ENCODE measurements at places on chromosomes 3 and 15. TPM values are rescaled to one million over a fixed set of nuclear protein-coding genes. Genes with fewer than 3 reads are reported as not detected.

- H3K4me1 ChIP-seq, result peaks cover 3% of the 10 kb centered on the region
- DNase-seq, result no peak
- no peaks in the 10 kb centered on the region for H3K36me3 ChIP-seq
- no peak overlapping the region for H3K4me3 ChIP-seq
Measured at GRCh38 chr15:35104526-35105147, 19.5 kb upstream of the NANOGP8 start.

GLDN gene
- 0.77 TPM for total RNA-seq

- DNase-seq, result no peak
- no peaks in the 10 kb centered on the region for H3K27me3 ChIP-seq
- H3K4me1 ChIP-seq, result peaks cover 11% of the 10 kb centered on the region
- H3K36me3 ChIP-seq, result peaks cover 11% of the 10 kb centered on the region
Measured at GRCh38 chr3:32113981-32114545, 7.6 kb downstream of the GPD1L start.

- H3K4me1 ChIP-seq, result no peaks in the 10 kb centered on the region
- DNase-seq, result no peak
- H3K36me3 ChIP-seq, result no peaks in the 10 kb centered on the region
- no peak overlapping the region for H3K4me3 ChIP-seq
Measured at GRCh38 chr15:95475067-95475466, 855.4 kb upstream of the NR2F2 start.

DNA sequence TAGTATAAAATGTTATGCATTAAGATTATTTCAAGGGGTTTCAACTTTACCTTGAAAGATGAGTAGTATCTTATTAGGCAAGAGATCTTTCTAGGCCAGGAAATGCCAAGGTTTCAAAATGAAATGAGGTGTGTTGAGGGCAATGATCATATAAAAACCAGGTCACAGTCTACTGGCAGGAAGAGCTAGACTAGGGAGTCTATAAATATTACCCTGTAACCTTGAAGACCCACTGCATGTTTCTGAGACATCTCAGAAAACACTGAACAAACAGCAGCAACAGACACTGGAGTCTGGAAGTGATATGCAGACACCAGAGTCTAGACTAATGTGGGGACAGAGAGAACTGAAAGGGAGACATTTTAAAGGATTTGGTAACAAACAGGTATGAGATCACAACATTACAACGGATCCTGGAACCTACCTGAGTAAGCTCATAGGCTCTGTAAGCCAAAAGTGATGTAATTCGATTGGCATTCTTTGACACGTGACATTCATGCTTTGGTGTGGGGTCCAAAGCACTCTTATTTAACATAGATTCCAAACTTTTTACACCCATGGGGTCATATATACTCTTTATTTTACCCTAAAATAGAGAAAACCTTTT, 15.0 kb downstream of the TASOR start:
- DNase-seq, result no peak
- H3K27me3 ChIP-seq, result no peaks in the 10 kb centered on the region
- peak overlapping the region; percentile 55 for H3K27ac ChIP-seq
- H3K4me3 ChIP-seq, result no peak overlapping the region

- H3K4me1 ChIP-seq, result no peaks in the 10 kb centered on the region
- no peak overlapping the region for H3K4me3 ChIP-seq
- no peak overlapping the region for H3K27ac ChIP-seq
Measured at GRCh38 chr15:97929456-97930229, 30.9 kb upstream of the ARRDC4 start.

GSK3B gene
- total RNA-seq, result 48.9 TPM

- H3K27me3 ChIP-seq, result no peaks in the 10 kb centered on the region
- H3K27ac ChIP-seq, result no peak overlapping the region
Measured at GRCh38 chr3:90091549-90091948, 984.1 kb downstream of the EPHA3 start.

TNNC1 gene
- 5.6 TPM for total RNA-seq

WNT7A gene
- total RNA-seq, result 0.07 TPM

All from WTC11 (cell line).